ENCODE measurements at places on chromosomes 13 and 19.

DNA sequence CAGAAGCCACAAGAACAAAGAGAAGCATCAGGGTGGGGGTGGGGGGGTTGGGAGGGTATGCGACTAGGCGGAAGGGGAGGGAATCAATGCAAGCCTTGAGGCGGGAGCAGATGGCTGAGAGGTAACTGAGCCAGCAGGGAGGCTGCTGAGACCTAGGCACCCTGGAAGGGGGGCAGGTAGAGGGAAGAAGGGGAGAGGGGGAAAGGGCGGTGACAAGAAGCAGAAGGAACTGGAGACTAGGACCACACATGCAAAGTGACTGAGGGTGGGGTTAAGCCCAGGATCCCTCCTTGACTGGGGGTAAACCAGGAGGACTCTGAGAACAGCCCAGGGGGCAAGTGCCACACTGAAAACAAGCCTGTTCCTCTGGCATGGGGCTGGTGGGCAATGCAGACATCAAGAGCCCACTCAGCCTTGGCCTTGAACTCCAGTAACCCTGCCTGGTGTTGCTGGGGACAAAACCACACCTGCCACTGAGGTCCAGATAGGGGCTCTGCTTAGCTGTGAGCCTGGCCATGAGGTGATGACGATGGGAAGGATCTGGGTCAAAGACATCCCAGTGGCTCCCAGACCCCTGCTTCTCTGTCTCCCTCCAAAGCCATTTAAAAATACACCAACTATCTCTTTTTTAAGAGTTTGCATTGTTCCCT lies 20.3 kb downstream of the OPA3 start:
- DNase-seq = no peak

DNA sequence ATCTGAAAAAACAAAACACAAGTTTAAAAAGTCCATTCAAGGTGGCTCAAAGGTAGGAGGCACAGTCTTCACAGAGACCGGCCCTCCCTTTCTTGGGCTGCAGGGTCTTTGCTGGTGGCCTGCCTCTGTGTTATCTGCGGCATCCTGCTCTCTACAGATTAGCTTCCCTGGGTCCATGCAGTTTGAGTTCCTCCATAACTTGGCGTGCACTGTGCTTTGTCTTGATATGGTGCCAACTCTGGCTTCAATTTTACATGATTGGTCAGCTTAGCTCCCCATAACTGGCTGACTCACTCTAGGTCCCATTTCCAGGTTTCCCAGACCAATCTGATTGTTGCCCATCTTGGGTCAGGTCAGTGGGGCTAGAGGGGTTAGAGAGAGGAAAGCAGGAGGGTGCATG lies 41.8 kb downstream of the TPT1 start:
- DNase-seq = no peak

DNA sequence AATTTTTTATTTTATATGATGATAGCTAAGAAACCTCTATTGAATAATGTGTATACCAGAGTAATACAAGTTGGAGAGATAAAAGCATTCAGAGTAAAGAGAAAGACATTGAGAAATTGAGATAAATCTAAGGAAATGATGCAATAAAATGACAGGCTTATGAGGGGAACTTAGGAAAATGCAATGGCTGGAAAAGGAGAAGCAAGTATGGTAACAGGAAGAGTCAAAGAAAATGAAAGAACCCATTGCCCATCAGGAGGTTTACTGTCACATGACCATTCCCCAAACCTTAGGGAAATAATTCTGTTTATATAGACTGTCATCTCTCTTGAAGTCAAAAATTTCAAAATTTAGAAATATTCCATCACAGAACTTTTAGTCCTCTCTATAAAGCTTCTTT lies 808.0 kb upstream of the PRR20A start:
- DNase-seq = no peak

DNA sequence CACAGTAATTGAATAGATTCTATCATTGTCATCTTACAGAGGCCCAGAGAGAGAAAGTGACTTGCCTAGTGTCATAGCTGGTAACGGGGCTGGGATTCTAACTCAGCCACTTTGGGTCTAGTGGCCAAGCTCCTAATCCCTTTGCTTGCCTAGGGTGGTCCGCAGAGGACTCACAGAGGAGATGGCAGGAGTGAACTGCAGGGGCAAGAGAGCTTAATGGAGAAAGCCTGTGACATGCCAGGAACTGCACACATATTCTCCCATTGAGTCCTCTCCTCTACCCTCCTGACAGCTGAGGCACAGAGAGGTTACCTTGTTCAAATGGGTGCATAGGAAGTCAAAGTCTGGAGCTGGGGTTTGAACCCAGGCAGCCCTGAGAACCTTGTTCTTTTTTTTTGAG lies 2.7 kb downstream of the LSR start:
- DNase-seq = no peak

- DNase-seq = no peak
Observed at GRCh38 chr19:31315652-31316051, 33.6 kb downstream of the TSHZ3 start.

- DNase-seq = no peak
Observed at GRCh38 chr19:4388337-4389063, 11.8 kb downstream of the SH3GL1 start.

DNA sequence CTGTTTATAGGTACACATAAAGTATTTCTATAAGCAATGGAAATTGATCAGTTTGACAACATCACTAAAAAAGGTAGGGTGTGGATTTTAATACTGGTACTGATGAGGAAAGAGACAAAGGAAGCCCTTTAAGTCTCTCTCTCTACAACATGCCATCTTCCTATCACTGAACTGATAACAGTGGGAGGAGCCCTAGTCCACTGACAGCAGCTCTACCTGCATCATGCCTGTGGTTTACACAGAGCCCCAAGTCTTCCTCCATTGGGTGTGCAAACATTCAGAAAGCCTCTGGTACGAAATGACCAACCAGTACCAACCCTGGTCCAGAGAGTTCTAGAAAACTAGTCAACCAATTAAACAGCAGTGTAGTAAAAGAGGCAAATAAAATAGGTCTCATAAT lies 53.4 kb downstream of the KLF12 start:
- DNase-seq = no peak

DNA sequence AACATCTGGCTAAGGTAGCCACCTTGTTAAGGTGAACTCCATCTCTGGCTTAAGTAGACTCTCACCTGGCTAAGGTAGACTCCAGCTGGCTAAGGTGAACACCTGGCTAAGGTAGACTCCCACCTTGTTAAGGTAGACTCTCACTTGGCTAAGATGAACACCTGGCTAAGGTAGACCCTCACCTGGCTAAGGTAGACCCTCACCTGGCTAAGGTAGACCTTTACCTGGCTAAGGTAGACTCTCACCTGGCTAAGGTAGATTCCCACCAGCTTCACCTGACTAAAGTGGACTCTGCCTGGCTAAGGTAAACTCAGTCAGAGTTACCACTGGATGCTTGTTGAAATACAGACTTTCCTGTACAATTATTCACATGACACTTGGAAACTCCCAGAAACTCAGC lies 23.6 kb downstream of the PIN1 start:
- DNase-seq = no peak

DNA sequence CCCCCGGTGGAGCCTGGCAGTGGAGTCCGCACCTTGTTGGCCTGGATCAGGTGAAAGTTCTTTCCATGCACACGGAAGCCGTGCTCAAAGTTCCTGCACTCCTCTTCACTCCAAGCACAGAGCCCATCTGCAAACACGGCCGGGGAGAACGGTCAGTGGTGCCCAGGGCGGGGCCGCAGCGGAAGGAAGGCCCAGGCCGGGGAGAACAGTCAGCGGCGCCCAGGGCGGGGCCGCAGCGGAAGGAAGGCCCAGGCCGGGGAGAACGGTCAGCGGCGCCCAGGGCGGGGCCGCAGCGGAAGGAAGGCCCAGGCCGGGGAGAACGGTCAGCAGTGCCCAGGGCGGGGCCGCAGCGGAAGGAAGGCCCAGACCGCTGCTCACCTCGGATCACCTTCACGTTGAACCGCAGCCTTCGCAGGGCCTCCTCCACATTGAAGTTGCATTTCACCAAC lies 20.6 kb upstream of the PLPP2 start:
- DNase-seq = no peak

DNA sequence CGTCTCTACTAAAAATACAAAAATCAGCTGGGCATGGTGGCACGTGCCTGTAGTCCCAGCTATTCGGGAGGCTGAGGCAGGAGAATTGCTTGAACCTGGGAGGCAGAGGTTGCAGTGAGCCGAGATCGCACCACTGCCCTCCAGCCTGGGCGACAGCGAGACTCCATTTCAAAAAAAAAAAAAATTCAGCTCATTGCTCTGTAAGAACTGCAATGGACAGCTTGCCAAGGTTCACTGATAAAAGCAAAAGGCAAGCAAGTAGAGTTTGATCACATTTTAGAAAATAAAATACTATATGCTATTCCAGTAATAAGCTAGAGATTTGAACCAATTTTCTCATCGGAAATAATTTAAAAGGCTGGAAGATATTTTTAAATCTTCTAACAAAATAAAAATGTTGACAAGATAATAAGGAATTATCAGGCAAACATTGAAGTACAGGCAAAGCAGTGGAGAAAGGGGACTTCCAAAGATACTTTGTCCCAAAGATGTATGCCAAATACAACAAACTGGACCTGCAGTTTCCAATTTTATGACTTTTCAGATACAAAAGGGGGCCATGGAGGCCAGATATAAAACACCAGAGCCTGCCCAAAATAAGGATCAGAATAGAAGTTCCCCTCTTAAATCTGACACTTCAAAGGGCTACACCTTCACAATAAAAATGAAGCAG lies 29.6 kb downstream of the SLC6A16 start:
- no peak for DNase-seq

DNA sequence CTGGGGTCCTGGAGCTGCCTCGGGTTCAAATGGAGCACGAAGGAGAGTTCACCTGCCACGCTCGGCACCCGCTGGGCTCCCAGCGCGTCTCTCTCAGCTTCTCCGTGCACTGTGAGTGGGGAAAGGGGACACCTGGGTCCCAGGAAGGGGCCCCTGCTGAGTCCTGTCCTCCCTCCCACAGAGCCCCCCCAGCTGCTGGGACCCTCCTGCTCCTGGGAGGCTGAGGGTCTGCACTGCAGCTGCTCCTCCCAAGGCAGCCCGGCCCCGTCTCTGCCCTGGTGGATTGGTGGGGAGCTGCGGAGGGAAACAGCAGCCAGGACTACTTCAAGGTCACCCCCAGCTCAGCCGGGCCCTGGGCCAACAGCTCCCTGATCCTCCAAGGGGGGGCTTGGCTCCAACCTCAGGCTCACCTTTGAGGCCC lies 11.0 kb upstream of the SIGLEC11 start:
- no peak for DNase-seq

- DNase-seq = no peak
Observed at GRCh38 chr13:100818711-100819110, 144.1 kb upstream of the TMTC4 start.

DNA sequence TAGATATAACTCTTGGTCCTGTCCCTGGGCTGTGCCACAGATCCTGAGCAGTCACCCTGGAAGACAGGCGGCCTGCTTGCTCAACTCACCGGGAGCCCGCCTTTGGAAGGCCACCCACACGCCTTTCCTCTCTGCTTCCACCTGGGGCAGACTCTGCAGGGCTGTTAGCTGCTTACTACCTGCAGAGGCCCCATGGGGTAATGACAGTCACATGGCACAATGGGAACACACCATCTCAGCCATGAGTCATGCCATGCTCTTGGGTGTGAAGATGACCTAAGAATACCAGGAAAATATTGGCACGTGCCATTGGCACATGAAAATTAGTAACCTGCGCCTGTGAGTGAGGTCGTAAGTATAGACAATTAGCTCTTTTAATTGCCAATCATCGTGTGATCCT lies 108.6 kb downstream of the COL4A2 start:
- no peak for DNase-seq

- DNase-seq = no peak
Observed at GRCh38 chr13:45295536-45295935, 45.4 kb downstream of the TPT1 start.

- no peak for DNase-seq
Observed at GRCh38 chr19:43820098-43820883, 6.8 kb upstream of the ZNF283 start.

- no peak for DNase-seq
Observed at GRCh38 chr13:97342136-97342535, 91.8 kb upstream of the RAP2A start.

DNA sequence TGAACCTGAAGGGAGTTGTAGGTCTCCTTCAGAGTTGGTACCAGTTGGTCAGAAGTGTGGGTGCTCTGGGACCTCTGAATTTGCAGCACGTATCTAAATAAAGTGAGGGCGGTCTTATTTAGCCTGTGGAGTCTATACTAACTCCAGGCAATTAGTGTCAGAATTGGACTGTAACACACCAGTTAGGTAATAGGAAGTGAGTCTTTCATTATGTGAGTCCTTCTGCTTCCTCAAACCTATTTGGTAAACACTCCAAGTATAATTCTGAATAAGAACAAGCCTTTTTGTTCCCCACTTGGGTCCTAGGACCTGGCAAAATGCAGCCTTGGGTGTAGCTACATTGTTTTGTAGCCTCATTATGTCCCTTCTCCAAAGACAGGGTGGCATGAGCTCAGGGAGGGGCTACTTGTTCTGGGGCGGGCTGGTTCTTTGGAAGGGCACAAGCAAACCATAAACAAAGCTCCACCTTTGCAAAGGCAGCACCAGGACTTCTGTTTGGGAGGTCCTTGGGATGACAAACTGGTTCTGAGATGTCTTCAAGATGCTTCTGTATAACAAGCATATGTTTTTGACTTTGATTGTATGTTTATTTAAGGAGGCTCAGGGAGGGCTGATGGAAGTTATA lies 418.0 kb downstream of the ZNF536 start:
- DNase-seq = no peak

- no peak for DNase-seq
Observed at GRCh38 chr13:107347641-107348369, 779.9 kb upstream of the ARGLU1 start.

GRCh38 chr13:28864544-28864943 lies 44.4 kb downstream of the MTUS2 start:
- DNase-seq = no peak

- DNase-seq = no peak
Observed at GRCh38 chr13:77555246-77555645, 19.7 kb downstream of the SCEL start.

GRCh38 chr13:39928261-39928660 lies 272.8 kb downstream of the COG6 start:
- DNase-seq = no peak

GRCh38 chr13:107590556-107590955 lies 624.8 kb downstream of the LIG4 start:
- no peak for DNase-seq

DNA sequence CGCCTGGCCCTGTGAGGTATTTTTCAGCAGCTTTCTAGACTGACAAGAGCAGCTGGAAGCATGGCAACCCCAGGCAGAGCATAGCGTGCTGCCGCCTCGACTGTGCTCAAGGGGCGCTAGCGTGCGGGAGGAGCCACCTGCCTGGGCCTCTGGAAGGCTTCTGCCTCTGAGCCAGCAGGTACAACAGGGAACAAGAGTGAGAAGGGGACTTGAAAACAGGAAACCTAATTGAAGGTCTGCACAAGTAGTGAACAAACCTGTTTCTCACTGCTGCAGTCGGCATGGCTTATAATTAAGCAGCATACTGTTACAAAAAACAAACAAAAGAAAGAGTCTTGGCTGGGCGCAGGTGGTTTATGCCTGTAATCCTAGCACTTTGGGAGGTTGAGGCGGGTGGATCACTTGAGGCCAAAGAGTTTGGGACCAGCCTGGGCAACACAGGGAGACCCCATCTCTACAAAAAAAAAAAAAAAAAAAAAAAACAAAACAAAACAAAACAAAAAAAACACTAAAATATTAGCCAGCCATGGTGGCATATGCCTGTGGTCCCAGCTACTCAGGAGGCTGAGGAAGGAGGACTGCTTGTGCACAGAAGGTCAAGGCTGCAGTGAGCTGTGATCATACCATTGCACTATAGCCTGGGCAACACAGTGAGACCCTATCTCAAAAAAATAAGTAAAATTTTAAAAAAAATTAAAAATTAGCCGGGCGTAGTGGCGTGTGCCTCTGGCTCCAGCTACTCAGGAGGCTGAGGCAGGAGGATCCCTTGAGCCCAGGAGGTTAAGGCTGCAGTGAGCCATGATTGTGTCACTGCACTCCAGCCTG lies 12.6 kb upstream of the GARRE1 start:
- DNase-seq = no peak

Measured in effector CD8-positive, alpha-beta T cell (primary cell).